WERI-Rb-1 (cell line): ENCODE measurements at places on chromosomes 6 and 20.

- no peak for DNase-seq
Measured at GRCh38 chr6:7992002-7992815, 72.0 kb downstream of the BLOC1S5 start.

DNA sequence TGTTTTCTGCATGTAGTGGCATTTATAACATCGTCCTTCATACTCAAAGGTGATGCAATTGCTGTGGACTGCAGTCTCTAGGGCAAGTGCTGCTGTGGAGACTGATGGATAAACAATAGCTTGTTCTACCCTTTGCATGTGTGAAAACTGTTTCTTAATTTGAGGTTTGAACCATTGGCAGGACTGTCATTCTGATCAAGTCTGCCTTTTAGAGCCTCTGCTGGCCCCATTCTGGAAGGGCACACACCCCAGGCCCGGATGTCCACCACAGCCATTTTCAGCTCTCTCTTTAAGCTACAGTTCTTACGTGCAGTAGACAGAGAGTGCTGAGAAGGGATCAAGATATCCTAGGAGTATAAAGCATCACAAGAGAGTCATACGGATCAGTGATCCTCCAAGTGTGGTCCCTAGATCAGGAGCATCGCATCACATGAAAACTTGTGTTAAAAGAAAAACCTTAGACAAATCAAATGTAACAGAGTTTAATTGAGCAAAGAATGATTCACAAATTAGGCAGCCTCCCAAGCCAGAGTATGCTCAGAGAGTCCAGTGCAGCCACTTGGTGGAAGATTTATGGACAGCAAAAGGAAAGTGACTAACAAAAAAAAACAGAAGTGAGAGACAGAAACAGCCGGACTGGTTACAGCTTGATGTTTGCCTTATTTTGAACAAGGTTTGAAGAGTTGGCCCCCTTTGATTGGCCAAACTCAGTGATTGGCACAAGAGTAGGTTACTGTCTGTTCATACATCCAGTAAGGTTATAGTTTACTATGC lies 52.0 kb downstream of the FRK start:
- DNase-seq, result no peak

GRCh38 chr20:47224300-47224791 lies 132.2 kb downstream of the ZMYND8 start:
- no peak for DNase-seq

DNA sequence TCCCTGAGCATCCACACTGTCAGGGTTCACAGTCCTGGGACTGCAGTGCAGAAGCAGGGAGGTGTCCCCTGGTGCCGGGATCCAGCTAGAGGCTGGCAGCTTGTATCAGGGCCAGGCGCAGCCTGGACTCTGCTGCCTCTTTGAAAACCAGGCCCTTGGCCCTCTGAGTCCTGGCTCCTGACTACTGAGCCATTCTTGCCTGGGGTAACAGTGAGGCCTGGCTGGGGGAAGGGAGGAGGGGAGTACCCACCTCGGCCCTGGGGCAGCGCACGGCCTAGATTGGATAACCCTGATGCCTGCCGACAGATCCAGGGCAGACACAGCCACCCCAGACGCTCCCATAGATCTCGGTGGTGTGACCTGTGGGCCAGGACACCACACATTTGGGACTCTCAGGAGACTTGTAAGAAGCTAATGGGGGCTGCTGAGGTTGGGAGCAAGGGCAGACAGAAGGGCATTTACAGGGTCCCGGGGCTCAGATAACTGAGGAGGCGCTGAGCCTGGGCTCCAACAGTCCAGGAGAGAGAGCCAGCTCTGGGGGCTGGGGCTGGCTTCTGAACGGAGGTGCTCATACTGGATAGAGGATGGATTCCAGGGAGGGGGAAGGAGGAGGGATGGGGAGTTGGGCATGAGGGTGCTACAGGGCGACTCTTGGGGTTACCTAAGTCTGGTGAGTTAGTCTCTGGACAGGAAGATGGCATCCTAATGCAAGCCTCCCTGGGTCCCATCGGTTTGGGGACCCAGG lies 30.5 kb downstream of the SPDEF start:
- no peak for DNase-seq

DNA sequence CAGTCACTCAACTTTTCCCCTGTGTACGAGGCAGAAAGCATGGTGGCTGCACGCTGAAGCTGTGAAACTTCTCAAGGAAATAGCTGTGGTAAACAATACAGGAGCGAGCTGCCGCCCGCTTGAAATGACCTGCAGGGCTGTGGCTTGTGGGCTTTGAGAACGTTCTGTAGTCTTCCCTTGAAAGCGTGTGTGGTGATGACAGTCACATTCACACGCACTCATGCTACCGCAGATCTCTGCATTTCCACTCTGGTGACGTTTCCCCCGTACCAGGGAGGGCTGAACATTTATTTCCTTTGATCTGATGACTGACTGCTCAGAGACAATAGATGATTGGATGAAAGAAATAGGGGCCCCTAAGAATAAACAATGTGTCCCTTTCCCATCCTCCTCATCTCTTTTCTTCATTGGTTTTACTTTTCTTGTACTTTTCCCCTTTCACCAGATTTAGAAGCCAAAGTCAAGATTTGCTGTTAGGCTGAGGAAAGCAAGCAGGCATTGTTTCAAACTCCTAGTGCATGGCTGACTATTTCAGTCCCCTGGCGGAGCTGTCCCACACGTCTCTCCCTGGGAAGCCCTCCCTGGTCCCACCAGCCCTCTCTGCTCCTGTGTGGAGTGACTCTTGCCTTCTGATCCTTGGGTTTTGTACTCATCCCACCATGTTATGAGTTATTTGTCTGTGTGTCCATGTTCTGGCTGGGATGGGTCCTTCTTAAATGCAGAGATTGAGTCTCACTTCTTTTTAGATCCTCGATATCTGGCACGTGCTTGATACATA lies 3.9 kb downstream of the SYTL3 start:
- DNase-seq, result no peak
